ENCODE measurements at places on chromosomes 13 and 19.

- DNase-seq: peak; percentile 53
These were observed 81.2 kb downstream of the COL4A2 start for GRCh38 chr13:110388108-110388943.

GRCh38 chr13:37192956-37193355 lies 87.5 kb upstream of the CSNK1A1L start:
- DNase-seq: no peak

- peak; percentile 66 for DNase-seq
These were observed 622 bp downstream of the DNM2 start for GRCh38 chr19:10718205-10719196.

DNA sequence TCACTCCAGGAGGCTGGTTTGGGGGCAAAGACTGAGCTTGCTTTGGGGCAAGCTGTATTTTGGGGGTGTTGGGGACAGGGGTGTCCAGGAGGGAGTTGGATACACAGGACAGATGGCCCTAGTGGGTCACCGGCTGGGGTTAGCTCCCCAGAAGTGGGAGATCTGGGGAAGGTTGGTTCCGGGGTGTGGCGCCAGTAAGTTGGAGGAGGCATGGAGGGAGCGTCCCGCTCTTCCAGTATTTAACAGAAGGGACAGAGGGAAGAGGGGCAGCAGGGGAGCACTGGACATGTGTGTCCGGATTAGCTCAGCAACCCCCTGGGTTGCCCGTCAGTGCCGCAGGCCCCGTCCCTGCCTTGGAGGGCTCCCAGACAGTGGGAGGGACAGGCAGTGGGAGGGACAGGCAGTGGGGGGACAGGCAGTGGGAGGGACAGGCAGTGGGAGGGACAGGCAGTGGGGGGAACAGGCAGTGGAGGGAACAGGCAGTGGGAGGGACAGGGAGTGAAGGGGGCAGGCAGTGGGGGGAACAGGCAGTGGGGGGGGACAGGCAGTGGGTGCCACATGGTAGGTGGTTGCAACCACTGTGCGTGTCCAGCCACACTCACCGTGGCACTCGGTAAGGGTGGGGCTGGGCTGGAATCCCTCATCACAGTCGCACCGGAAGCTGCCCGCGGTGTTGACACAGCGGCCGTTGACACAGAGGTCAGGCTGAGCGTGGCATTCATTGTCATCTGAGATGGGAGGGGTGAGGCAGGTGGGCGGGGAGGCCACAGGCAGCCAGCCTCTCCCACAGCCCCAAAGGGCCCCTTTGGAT lies 33.2 kb downstream of the CCL25 start:
- peak; percentile 88 for DNase-seq

DNA sequence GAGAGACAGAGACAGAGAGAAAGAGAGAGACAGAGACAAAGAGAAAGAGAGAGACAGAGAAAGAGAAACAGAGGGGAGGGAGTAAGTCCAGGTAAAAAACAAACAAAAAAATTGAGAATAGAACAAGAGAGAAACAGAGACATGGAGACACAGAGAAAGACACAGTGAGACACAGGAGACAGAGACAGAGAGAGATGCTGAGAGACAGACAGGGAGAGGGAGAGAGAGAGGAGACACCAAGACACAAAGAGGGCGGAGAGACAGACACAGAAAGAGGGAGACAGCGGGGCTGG lies 5.8 kb upstream of the PROZ start:
- DNase-seq: no peak

DNA sequence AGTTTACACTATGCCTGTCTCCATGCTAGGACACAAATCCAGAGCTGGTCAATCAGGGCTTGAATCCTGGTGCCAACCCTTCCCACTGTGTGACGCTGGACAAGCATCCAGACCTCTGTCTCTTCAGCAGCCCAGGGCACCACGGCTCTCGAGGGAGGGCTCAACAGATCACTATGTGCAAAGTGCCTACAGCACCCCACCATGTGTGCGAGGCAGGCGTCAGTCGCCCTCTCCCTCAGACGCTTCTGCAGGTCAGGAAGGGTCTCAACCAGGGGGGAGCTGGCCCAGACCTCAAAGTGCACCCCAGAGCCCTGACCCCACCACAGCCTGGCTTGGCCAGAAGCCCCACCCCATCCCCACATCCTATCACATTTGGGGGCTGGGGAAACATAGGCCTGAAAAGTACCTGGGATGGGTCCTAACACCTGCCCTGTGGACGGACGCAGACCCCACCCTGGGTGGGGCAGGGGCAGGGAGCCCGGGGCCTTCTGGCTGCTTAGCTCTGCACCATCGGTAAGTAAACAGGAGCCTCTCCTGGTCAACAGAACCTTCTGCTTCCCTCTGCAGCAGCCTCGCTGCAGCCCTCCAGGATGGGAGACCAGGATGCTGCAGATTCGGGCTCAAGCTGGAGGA lies 2.9 kb upstream of the C2CD4C start:
- peak; percentile 13 for DNase-seq

DNA sequence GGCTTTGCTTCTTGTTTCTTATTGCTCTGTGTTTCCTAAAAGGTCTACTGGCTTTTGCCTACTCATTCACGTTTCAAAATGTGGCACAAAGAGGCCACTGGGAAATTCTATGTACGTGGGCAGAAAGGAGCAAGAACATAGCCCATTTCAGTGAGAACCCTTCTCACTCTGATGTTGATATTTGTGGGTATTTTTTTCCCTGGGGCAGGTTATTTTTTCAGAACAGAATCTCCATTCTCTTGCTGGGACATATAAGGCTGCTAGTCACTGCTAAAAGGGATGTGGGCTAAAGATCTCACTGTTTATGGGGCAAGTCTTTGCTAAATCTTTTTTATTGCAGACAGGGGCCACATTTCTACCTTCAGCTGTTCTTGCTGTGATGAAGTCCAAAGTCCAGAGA lies 27.1 kb downstream of the EDNRB start:
- DNase-seq: no peak

DNA sequence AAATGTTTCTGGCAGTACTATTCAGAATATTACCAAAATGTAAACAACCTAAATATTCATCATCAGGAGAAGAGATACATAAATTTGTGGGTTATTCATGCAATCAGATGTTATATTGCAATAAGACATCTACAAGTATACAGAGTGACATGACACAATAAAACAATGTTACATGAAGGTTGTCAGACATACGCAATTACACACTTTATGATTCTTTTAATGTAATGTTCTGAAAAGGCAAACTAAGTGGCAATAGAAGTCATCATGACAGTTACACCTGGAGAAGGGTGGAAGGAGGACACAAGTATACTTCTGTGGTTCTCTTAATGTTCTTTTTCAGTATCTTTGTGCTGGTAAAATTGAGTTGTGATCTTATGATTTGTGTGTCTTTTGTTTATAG lies 95.8 kb upstream of the PRR20A start:
- DNase-seq: no peak

GRCh38 chr19:17755977-17756670 lies 4.8 kb downstream of the FCHO1 start:
- peak; percentile 66 for DNase-seq

GRCh38 chr13:39665763-39666162 lies 10.3 kb downstream of the COG6 start:
- DNase-seq: peak; percentile 9

DNA sequence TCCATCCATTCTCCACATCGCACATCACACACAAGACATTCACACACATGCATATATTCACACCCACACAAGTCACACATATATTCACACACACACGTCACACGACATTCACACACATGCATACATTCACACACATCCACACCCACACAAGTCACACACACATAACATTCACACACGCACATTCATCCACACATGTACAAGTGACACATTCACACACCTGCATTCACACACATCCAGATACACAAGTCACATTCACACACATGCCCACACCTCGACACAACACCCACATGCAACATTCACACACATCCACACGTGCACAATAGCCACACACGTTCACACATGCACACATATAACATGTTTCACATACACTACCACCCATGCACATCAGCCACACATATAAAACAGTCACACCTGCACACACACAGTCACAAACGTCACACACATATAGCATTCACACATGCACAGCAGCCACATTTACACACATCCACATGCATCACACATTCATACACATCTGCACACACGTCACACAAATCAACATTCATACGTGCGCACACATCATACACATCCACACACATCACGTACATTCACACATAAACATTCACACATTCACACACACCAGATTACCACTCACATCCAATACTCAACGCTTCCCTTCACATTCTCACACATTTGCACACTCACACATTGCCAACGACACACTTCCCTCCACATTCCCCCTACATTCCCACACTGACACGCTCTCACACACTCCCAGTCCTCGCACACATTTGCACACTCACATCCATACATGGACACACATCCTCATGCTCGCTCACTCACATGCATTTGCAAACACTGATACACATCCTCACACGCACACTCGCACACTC lies 41.0 kb downstream of the ANKRD10 start:
- no peak for DNase-seq

DNA sequence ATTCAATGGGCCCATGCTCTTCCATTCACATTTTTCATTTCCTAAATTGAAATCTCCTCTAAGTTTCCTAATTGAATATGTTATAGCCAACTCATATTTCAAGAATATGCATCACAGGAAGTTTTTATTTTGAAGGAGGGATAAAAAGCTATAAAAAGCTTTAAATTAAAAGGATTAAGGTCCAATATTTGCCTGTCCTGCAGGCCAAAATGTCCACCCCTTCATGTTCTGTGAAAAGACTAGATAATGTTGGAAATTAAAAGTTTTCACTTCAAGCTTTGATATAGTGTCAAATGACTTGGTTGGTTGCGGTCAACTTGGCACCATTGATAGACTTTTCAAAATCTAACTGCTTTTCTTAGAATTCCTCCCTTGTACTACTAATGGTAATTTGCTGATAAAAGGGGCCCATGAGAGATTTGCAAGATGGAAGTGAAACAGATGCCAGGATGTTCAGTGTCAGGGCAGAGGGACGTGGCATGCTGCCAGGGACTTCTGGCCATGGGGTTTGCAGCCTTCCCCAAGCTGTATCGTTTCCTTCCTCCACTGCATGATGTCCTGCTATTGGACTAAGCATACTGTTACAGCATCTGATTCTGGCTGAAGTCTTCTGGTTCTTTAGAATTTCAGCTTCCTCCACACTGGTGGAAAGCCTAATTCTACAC lies 547.3 kb upstream of the MIR17HG start:
- DNase-seq: no peak

- no peak for DNase-seq
These were observed 336.3 kb downstream of the UQCRFS1 start for GRCh38 chr19:28876609-28877123.

- no peak for DNase-seq
These were observed 69.3 kb downstream of the KLF12 start for GRCh38 chr13:74064805-74065312.

- no peak for DNase-seq
These were observed 11.3 kb downstream of the KHSRP start for GRCh38 chr19:6413291-6413690.

- DNase-seq: no peak
These were observed 4.5 kb downstream of the NTN5 start for GRCh38 chr19:48668332-48668731.

Measured in DMS53 (cell line).